ELF-1 (cell line): ENCODE measurements at places on chromosomes 6 and 20.
A peak's percentile ranks its signal among the peaks of the same experiment; 100 is the strongest.

GRCh38 chr6:167644412-167645132, 182.1 kb upstream of the AFDN start:
- DNase-seq, result no peak

DNA sequence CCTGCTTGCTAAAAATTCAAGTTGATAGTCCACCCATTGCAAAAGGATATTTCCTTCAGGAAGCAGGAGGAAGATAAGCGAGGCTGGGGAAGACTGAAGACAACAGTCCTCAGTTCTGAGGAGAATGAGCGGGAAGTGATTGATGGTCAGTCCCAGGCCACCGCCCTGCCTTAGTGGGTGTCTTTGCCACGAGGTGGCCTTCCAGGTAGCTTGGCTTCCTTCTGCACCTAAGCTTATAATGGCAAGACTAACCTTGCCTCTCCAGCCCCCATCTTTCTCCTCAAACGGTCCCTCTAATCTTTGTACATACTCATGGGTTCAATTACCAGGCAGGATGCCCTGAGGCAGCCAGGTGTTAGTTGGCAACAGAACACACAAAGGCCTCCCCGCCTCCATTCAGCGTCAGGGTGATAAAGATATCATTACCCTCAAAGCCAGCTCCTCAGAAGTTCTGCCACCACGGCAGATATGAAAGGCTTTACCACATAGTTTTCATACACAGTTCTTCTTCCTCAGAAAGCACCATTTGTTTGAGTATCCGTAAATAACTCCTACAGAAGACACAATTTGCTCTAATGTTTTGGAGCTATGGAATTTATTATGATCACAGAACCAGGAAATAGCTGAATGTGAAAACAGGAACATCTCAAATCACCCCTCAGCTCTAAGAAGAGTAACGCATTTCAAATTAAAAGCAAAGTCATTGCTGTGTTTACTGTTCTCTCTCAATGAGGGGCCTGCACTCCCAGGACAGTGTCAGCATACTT, 249.4 kb downstream of the ATXN1 start:
- peak; percentile 36 for DNase-seq

DNA sequence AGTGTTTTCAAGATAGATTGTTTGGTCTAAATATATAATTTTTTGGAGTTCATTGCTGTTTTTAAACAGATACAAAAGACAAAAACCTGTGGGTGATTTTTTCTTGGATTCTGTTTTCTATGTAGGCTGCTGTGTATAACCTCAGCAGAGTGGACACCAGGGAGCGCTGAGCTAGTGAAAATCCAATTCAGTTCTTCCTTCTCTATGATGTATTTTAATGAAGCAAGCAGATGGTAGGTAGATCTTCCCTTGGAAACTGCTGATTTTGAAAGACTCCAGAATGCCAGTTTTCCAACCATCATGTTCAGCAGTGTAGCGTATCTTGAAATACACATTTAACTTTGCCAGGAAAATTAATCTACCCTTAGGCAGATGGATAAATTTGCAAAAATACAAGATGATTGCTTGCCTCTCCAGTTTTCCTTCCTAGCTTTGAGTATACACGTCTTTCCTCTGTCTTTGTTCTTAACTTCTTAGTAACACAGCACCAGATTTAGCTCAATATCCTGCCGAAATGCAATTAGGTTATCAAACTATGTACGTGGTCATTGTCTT, 178.0 kb downstream of the PHF3 start:
- DNase-seq, result no peak

DNA sequence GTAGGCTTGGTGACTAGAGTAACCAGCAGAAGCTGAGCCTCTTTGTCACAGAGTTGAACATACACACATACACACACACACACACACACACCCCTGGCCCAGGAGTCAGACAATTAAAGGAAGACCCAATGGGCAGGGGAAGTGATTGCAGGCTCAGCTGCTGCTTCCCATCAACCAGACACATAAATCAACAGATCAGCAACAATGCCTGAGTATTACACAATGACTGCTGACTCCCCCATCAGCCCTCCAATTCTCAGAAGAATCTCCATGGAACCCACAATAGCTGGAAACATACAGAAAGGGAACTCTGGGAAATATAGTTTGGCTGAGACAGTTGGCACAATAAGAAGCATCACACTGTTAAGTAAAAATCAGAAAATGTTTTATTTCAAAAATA, 270.4 kb upstream of the PLCB4 start:
- no peak for DNase-seq

DNA sequence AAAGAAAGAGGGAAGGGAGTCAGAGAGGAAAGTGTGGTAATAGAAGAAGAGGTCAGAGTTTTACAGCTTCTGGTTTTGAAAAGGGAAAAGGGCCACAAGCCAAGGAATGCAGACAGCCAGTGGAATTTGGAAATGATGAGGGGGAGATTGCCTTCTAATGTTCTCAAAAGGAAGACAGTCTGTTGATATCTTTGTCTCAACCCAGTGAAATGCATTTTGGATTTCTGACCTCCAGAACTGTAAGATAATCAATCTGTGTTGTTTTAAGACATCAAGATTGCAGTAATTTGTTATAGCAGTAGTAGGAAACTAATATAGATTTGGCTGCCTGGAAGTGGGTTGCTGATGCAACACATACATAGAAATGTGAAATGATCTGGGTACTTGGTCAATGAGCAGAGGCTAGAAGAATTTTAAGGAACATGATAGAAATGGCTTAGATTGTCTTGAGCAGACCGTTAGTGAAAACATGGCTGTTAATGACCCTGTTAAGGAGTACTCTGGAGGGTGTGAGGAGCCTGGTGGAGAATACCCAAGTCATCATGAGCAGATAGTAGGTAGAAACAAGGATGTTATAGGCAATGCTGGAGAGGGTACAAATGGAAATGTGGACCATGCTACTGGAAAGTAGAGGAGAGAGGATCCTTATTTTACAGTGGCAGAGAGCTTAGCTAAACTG, 255.8 kb upstream of the RAB32 start:
- no peak for DNase-seq

GRCh38 chr6:27214126-27214601, 33.3 kb upstream of the PRSS16 start:
- DNase-seq, result peak; percentile 63

GRCh38 chr6:109717971-109718370, 26.9 kb downstream of the FIG4 start:
- no peak for DNase-seq

GRCh38 chr6:160178271-160178670, 56.7 kb downstream of the SLC22A1 start:
- no peak for DNase-seq

- peak; percentile 27 for DNase-seq
These were observed 131.0 kb upstream of the BMP2 start for GRCh38 chr20:6636209-6637159.

- no peak for DNase-seq
These were observed 112.3 kb upstream of the MARCKS start for GRCh38 chr6:113744861-113745260.

DNA sequence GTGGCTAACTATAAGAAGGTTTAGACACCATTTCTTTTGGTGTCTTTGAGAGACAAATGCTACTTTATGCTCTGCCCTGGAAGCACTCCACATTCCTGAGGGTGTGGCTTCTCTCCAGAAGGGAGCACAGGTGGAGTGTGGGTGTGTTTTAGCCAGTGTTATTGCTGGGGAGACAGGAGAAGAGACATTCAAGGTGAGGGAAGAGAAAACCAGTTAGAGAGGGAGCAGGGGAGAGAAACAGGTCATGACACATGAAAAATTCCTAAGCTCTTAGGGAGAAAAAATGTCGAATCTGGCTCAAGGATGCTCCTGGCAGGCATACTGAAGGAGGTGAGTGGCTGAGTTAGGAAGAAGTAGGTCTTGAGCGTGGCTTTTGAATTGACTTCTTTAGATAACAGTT, 292.8 kb downstream of the CLIC5 start:
- DNase-seq, result no peak

DNA sequence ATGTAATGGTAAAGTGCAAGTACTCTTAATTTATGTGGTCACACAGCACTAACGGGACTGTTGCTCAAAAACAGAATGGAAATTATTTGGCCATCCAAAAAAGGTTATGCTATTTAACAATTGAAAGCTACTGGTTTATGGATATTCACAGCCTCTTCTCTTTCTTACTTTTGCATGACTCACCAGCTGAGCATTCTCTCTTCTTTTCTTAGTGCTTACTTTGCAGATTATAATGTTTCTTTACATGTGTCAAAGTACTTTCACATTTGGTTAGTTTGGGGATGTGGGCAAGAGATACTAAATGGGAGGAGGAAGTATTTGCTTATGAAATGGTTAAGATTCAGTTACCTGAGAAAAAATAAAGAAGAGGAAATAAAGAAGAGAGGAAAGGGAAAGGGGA, 610.5 kb downstream of the HTR1B start:
- DNase-seq, result no peak

- no peak for DNase-seq
These were observed 47.5 kb downstream of the CD83 start for GRCh38 chr6:14165091-14165490.

- DNase-seq, result peak; percentile 31
These were observed 16.7 kb upstream of the ENTPD6 start for GRCh38 chr20:25178563-25179438.

DNA sequence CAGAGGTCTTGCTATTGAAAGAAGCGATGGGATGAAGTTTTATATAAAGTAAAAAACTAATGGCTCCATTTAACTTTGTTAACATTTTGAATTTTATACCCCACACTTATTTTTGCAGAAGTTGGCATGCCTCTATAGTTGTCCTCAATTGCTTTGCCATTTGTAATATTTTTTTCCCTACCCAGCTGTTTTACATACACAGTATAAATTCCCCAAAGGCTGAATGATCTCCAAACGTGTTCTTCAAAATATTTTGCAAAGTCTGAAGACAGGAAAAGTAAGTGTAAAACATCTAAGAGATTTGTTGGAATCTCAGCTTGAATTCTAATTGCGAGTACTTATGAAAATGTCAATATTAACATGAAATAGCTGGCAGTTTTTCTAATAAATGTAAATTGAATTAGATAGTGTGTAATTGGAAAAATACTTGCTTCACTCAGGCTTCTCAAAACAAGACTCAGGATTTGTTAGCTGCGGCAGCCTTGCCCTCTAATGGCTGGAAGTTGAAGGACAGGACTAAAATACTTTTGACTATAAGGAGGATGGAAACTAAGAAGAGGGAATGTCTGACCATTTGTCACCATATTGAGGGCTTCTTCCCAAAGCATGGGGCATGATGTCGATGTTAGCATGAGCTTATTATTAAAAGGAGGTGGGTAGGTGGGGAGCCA, 226.8 kb downstream of the UST start:
- DNase-seq, result no peak

- no peak for DNase-seq
These were observed 181.9 kb upstream of the CCN2 start for GRCh38 chr6:132132924-132133639.

GRCh38 chr6:49202924-49203536, 260.0 kb downstream of the MMUT start:
- DNase-seq, result no peak

GRCh38 chr6:15435468-15435867, 189.6 kb downstream of the JARID2 start:
- DNase-seq, result no peak

DNA sequence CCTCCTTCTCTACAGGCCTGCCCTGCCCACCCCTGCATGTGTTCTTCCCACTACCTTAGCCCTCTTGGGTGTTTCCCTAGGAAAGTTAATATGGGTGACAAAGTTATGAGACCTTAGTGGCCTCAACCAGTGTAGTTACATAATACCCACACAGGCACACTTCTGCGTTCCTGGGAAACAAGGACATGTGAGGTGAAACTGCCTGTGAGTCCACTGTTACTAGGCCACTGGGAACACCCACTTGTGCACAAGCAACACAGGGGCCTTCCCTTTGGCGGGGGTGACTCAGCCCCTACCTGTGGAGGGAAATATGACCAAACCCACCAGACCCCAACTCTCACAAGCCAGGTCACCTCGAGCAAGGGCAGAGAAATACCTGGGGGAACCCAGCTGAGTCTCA, 12.8 kb downstream of the PI16 start:
- no peak for DNase-seq

GRCh38 chr6:109515781-109516409, 32.9 kb upstream of the ZBTB24 start:
- no peak for DNase-seq

DNA sequence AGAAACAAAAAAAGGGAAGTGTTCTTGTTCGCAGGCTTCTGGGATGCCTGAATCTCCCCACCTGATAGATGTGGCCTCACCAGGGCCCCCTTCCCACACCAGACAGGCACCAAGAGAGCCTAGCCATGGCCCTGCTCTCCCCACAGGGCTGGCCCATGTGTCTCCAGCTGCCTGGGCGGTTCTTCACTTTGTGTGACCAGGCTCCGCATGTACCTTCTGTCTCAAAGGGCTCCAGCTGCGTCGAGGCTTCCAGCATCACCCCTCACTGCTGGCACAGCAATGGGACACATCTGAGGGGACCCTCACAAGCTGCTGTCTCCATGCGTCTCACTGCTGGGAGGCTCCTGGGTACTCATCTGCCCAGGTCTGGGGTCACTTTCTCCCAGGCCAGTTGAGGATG, 362.9 kb downstream of the ZFAND3 start:
- no peak for DNase-seq

- DNase-seq, result no peak
These were observed 356.6 kb upstream of the SULF2 start for GRCh38 chr20:48141660-48142515.

- DNase-seq, result no peak
These were observed 134.6 kb downstream of the SOBP start for GRCh38 chr6:107624541-107624940.

DNA sequence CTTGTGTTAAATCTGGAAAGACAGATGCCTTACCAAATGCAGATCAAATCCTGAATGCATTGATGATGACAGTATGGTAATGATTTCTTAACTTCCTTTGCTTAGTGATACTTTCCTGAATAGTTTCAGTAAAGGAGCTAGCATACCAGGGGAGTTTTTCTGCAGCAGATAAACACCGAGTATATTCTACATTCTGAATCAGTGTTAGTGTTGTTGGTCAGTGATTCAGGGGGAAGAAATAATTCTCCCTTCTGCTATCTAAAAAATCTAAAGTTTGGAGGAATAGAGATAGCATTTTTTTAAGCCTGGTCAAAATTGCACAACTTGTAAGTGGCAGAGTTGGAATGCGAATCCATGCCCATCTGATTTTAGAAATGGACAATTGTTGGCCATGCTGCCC, 512.2 kb upstream of the MARCKS start:
- no peak for DNase-seq

DNA sequence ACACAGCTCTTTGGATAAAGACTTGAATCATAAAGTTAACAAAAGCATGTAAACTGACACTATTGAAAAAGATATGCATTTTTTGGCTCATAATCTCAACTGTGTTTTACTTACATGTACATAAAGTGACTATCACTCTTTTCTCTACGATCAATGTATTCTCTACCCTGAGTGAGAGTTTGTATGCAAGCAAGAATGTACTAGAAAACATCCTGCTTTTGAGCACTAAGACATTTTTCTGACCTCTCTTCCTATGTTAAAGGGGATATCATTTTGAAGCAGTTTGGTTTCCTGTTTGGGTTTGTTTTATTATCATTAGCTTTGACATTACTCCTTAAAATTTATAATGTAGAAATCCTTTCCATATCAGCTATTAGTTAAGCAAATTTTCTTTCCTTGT, 910.8 kb downstream of the C6orf118 start:
- no peak for DNase-seq
